ENCODE measurements at places on chromosomes 5 and 9.

GRCh38 chr5:131491749-131492148 is 143.3 kb downstream of the RAPGEF6 start:
- no peak for DNase-seq

DNA sequence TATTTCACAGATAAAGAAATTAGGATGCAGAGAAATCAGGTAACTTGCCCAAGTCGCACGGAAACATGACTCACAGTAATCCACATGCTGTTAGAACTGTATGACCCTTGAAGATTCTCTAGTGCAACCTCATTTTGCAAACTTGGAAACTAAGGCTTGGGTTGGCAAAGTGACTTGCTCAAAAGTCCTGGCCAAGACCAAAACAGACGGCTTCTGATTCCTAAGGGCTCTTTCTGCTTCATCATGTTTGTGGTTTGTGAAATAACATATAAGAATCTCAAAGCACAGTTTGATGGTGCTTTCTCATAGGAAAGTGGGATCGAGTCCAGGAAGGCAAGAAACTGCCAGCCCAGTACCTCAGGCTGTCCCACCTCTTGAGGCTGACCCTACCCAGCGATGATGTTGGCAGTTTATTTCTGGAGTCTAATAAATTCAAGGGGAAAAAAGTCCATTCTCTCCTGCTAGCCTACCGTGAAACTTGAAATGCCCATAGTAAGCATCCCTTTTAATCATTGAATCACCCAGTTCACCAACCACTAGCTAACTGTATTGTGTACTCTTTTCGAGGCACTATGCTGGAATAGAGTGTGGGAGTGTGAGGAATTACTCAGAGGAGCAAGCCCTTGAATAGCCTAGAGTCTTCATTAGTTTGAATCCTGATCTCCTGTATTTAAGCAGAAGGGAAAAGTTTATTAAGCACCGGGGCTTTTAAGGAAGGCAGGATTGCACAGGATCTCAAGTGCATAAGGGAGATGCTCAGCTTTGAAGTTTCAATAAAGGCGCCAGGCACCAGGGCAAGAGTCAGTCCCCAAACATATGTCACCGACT is 14.1 kb downstream of the CAPSL start:
- DNase-seq: no peak

DNA sequence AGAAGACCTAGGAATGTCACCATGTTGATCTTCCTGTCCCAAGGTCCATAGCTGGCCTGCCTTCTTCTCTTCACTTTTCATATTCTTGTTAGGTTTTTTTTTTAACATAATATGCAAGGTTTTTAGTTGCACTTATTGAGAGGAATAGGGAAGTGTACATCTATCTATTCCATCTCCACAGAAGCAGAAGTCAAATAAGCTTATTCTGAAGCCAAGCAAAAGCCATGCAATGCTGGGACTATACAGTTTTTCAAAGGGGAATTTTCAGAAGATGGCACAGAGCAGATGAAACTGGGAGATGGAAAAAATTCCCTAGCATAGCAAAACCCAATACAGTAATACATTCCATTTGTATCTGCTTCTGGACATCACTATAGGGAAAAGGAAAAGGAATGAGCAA is 447.6 kb downstream of the GADD45G start:
- DNase-seq: no peak

DNA sequence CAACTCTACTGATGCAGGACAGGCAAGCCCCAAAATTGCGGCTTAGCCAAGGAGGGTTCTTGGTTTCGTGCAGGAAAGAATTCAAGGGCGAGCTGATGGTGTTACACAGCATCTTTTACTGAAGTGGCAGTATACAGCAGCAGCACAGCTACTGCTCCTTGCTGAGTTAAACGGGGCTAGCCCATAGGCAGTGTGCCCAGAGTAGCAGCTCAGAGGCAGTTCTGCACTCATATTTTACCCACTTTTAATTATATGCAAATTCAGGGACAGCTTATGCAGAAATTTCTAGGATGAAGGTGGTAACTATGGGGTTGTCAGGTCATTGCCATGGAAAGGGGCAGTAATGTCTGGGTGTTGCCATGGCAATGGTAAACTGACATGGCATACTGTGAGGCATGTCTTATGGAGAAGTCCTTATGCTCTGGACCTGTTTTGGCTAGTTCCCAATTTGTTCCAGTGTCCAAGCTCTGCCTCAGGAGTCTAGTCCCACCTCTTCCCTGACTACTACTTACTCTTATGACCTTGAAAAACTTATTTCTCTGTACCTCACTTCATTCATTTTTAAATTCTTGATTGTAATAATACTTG is 2.0 kb upstream of the SPINK9 start:
- no peak for DNase-seq

- no peak for DNase-seq
These were observed 47.1 kb upstream of the MATR3 start for GRCh38 chr5:139246394-139246793.

- DNase-seq: no peak
These were observed 67.2 kb downstream of the MVB12B start for GRCh38 chr9:126393876-126394275.

GRCh38 chr5:17216974-17217492 is 398 bp upstream of the BASP1 start:
- DNase-seq: no peak

GRCh38 chr5:145104106-145104505 is 731.0 kb downstream of the PRELID2 start:
- no peak for DNase-seq

DNA sequence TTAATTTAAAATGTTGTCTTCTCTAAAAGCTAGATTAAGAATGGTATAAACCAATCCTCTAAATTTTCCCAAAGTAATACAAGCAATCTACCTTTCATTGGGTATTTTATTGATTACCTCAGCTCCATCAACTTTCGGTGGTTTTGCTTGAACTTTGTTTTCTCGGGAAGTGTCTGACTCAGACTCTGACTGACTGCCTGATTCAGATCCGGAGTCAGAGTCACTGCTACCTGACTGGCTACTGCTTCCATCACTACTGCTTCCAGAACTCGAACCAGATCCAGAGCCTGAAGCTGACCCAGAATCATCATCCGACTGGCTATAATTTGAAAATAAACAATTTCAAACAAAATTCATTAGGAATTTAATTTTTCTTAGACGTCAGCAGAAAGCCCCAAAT is 24.0 kb downstream of the CHD1 start:
- no peak for DNase-seq

- no peak for DNase-seq
These were observed 422.1 kb upstream of the PIK3R1 start for GRCh38 chr5:67793418-67793817.

DNA sequence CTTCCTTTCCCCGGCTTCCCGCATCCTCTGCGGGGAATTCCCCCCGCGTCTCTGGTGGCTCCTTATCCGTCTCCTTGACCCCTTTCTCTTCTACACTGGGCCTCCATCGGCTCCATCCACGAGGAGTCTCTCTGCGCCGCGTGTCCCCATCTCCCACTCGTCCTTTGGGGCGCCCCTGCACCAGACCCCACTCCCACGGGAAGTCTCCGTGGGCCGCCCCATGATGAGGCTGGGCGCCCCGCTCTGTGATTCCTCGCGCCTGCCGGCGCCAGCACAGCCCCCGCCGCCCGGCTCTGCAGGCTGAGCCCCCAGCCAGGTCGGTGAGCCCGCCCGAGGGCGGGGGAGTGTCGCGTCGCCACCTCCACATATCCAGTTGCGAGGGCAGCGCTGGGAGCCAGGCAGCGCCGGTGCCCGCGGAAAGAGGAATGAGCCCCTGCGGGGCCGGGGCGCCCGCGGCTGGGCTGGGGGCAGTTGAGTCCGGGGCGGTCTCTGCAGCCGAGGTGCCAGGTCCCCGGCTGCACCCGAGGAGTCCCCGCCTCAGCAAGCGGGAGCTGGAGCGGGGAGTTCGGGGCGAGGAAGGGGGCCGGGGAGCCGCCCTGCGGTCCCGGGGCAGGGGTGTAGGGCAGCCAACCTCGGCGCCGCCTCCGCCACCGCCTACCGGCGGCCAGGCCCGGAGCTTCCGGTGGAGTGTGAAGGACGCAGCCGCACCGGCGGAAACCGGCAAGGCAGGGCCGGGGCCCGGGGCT is 2.1 kb upstream of the TRAF1 start:
- peak; percentile 82 for DNase-seq

GRCh38 chr5:163569284-163569683 is 63.9 kb downstream of the MAT2B start:
- no peak for DNase-seq

- DNase-seq: no peak
These were observed 12.7 kb upstream of the DNAH5 start for GRCh38 chr5:13957032-13957645.

GRCh38 chr5:150156027-150156368 is 353 bp upstream of the PDGFRB start:
- no peak for DNase-seq

- DNase-seq: no peak
These were observed 27.5 kb downstream of the ERP44 start for GRCh38 chr9:100071271-100071670.

- DNase-seq: no peak
These were observed 87.7 kb downstream of the PTCH1 start for GRCh38 chr9:95429096-95429495.

GRCh38 chr9:114288193-114289091 is 34.5 kb upstream of the ORM1 start:
- DNase-seq: no peak

DNA sequence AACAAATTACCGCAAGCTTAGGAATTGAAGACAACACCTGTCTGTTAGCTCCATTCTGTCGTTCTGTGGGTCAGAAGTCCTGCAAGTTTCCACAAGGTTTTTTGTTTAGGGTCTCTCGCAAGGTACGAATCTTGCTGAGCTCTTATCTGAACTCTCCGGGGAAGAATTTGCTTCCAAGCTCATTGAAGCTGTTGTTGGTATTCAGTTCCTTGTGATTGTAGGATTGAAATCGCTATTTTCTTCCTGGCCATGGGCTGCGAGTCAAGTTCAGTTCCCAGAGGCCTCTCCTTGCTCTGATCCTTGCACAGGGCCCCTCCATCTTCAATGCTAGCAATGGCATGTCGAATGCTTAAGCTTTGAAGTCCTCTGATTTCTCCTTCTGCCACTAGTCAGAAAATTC is 53.5 kb upstream of the CNTLN start:
- DNase-seq: no peak

DNA sequence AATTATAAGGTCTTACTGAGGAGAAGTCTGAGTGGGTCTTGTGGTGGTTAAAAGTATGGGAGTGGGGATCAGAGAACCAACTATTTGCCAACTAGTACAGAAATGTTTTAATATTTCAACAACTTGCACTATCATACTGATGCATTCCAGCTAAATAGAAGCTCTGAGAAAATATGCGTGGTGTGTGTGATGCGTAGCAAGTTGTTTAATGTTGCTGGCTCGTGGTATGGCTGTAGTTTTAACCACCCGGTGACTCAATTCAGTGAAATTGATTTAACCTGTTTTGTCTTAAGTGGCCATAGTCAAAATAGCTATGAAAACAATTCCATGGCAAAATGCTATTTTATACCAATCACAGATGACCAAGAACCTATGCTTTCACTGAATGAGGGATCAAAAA is 176.5 kb upstream of the SLC24A2 start:
- no peak for DNase-seq

- peak; percentile 60 for DNase-seq
These were observed 32.7 kb upstream of the FSD1L start for GRCh38 chr9:105414947-105415661.

- peak; percentile 14 for DNase-seq
These were observed 27.6 kb downstream of the IL7R start for GRCh38 chr5:35884191-35884769.

GRCh38 chr9:94631599-94631998 is 7.7 kb downstream of the FBP1 start:
- no peak for DNase-seq

GRCh38 chr5:108634617-108635288 is 112.9 kb upstream of the FER start:
- no peak for DNase-seq

DNA sequence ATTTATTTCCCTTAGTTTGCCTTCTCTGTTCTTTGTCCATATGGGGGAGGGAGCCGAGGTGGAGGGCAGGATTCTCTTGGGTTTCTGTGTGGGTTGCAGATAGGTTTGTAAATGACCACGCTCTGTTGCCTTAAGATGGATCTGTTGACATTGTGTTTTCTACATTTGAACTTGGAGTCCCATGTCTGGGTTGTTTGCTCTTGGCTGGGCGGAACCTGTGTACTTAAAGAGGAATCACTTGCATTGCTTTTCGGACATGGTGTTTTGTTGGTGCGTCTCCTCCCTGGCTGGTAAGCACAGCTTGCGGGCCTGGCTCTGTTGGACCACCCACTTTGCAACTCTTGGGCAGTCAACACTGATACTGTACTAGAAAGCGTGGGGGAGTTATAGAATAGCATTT is 45.9 kb downstream of the EHMT1 start:
- DNase-seq: no peak

- DNase-seq: no peak
These were observed 245.4 kb downstream of the MLLT3 start for GRCh38 chr9:20376731-20377375.

GRCh38 chr5:113043491-113043931 is 66.9 kb downstream of the DCP2 start:
- no peak for DNase-seq

DNA sequence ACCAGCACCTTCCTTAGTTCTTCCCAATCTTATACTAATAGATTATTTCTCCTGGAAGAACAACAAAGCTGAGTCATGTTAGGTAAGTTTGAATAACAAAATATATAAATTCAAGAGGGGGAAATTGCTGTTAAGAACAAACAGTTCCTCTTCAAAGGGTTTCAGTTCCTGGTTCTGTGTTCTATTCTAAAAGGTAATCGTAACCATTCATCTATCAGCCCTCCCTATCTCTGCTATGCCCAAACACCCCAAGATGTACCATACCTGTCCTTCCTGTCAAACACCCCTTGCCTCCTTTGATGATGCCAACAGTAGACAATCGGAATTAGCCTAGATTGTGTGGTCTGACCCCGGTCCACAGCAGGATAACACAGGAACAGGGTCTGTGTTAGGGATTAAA is 4.2 kb upstream of the RNF180 start:
- no peak for DNase-seq

GRCh38 chr9:16320338-16320902 is 550.0 kb downstream of the BNC2 start:
- no peak for DNase-seq

DNA sequence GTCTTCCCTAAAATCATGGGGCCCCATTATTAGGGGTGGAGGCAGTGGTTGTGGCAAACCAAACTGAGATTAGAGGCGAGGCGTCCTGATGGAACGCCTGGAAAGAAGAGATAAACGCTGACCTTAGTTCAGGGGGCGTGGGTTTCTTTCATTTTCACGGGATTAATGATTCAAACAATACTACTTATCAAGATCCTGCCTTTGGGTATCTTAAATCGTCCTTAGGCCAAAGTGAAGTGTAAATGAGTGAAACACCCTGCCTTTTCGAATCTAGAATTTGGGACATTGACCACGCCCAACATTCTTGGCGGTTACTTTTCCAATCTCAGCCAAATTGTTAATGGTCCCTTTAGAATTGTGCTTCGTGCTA is 1.0 kb upstream of the UBTD2 start:
- DNase-seq: no peak

All from immature natural killer cell (primary cell).